Thoracic aorta (tissue), 2 donors: ENCODE measurements at places on chromosomes 1 and 21.
A peak's percentile ranks its signal among the peaks of the same experiment; 100 is the strongest.

GRCh38 chr1:157944663-157945280, 48.7 kb upstream of the KIRREL1 start:
- no peak for DNase-seq

- no peak for DNase-seq
Measured at GRCh38 chr1:156245451-156246232, 2.2 kb downstream of the PAQR6 start.

DNA sequence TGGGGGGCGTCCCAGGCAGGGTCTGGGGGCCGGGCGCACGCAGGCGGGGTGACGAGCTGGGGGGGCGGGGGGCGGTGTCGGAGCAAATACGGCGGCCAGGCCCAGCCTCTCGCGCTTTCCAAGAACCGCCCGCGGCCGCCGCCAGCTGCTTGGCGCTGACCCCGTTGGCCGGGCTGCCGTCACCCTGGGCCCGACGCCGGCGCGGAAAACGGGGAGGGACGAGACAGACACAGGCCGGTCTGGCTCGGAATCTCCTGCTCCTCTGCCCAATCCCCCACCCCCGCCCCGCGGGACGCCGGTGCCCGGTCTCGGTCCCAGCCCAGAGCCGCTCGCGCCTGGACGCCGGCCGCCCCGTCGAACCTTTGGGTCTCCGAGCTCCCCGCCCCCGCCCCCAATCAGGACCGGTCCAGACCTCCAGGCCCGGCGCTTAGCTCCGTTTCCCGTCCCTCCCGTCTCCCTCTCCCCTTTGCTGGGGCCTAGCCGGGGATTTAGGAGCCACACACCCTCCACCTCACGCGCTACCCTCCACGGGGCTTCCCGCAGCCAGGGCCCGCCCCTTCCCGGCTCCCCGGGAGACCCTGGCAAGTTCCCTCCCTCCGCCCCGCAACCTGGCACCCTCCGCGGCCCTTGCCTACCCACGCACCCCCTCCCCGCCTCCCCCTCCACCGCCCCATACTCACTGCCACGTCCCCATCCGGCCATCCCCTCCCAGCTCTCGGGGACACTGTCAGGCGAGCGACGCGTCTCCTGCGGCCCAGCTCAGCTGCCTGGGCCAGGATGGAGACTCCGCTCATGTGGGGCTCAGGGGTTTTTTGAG, 800 bp upstream of the MMP23B start:
- no peak for DNase-seq

GRCh38 chr1:179298952-179299351, 5.4 kb downstream of the SOAT1 start:
- no peak for DNase-seq

- no peak for DNase-seq
Measured at GRCh38 chr1:174408146-174408545, 39.6 kb upstream of the GPR52 start.

GRCh38 chr1:113898241-113898814, 6.3 kb downstream of the AP4B1 start:
- no peak for DNase-seq

GRCh38 chr1:67987046-67987799, 63.2 kb downstream of the DIRAS3 start:
- DNase-seq: no peak

DNA sequence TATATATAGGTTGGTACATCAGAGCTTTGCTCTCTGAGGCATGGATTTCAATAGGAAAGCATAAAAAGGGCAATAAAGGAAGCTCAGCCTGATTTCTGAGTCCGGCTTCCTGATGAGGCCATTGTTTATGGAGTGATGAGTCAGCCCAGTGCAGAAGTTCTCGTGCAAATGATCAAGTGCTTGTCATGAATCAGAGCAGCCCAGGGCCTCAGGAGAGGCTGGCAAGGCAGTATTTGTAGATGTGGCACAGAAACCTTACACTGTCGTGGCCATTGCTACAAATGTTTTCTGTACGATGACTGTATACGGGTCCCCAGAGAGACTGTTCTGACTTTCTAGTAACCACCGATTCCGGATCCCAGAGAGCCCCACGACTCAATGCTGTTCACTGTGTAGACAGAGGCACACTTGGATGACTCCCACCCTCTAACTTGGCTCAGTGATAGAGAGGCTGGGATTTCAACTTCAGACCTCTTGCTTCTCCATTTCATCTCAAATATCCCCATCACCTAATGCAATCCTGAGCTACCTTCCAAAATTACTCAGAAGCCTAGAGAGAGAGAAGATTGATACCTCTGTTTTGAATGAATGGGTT, 26.8 kb downstream of the UMODL1 start:
- peak; percentile 82 for DNase-seq

GRCh38 chr1:211135342-211135950, 1.5 kb upstream of the KCNH1 start:
- DNase-seq: no peak
